Activated CD4-positive, alpha-beta T cell treated with anti-CD3 and anti-CD28 coated beads for 24 hours (primary cell): ENCODE measurements at places on chromosomes 4 and X.

DNA sequence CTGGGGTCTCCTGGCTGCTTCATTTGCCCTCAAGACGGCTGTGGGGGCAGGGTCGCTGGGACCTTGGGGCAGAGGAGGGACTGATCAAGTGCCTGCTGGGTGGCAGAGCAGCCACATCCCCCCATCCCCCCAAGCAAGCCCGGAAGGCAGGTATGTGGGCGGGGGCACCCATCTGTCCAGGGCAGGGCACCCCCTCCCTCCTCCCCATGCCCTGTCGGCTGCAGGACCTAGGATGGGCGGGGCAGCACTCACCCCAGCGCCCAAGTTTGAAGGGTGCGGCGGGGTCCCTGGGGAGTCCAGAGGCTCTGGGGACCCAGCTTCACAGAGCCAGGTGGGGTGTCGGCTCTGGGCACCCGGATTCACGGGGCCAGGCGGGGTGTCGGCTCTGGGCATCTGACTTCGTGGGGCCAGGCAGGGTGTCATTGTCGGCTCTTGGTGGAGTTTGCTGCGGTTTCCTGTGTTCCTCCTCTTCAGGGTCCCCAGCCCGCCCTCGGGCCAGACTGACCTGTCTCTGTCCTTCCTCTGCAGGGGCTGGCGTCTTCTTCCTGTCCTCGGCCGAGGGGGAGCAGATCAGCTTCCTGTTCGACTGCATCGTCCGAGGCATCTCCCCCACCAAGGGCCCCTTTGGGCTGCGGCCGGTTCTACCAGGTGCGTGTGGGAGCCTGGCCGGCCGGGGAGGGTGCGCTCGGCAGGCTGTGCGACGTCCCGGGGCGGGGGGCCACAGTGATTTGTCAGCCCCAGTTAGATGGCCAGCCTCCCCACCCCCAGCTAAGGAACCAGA is 22.1 kb downstream of the DOK7 start:
- no peak for DNase-seq

DNA sequence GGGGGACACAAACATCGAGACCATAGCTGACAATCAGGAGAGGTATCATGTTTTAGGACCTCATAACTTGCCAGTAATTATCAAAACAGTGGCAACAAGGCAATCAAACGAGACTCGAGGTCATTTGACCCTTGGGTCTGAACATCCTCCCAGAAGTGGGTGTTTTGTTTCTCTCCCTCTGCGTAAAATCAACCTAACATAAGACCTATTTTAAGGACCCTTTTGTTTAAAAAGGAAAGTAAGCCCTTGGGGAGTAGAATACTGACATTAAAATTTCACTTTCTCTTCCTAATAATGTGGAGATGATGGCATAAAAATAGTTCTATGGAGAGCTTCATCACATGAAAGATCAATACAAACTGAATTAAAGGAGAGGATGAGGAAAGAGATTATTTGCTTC is 106.2 kb upstream of the PUDP start:
- DNase-seq: no peak

DNA sequence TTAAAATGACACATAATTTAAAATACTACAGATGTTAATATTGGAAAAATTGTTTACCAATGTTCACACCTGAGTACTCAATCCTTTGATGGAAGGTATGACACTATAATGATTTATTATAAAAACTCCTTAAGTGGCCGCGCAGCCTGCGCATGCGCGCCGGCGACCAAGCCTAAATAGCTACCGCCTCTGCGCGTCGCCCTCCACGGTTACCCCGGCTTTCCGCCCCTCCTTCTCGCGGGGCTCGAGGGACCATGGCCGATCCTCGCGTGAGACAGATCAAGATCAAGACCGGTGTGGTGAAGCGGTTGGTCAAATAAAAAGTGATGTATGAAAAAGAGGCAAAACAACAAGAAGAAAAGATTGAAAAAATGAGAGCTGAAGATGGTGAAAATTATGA is 170.2 kb downstream of the DMD start:
- DNase-seq: no peak

DNA sequence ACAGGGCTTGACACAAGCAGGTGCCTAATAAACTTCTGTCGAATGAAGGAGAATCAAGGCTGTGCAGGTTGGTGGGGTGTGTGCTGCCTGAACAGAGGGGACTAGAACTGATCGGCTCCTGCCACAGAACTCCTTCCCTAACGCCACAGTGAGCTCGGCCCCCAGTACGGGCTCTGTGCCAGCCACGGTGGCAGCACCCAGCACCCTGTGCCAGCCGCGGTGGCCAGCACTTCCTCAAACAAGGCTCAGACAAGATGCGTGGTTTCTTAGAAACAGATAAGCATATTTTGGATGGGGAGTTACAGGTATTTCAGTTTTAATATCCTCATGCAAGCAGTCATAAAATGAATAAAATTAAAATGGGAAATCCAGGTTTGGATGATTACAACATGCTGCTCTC is 26.0 kb upstream of the C4orf50 start:
- DNase-seq: no peak

GRCh38 chr4:168655182-168655581 is 158.3 kb downstream of the PALLD start:
- DNase-seq: no peak

DNA sequence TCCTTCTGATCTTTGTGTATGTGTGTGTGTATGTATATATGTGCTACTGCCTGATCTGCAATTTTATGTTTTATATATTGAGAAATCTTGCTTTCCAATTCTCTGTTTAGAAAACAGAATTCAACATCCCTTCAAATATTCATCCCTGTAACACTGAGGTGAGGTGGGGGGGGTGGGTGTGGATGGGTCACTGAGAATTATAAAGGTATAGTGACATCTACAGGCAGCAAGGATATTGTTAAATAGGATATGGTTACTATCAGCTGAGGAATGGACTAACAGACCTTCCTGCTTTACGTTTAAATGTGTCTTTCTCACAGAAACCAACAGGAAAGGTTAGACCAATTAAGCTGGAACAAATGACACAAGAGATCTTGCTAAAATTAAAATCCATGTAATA is 19.0 kb upstream of the MAGEB2 start:
- DNase-seq: no peak

DNA sequence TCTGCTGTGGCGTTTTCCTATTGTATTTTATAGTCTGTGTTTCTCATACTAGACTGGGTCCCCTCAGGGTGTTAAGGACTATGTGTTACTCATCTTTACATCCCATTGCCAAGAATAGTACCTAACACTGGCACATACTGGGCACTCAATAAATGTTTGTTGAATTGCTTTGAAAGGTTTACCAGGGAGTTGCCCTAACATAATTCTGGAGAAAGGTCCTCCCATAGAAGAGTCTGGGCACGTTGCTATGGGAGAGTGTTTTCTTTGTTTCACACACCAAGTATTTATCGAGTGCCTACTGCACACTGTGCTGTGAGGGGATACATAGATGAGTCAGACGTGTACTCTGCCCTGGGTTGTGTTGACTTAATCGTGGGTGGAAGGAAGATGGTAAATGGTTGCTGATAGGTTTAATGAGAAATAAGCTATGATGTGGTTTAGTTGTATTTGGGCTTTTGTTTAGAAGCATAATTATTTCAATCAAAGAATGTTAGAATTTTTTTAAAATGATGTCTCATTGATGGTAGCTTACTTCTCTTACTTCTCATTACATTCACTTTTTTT is 42.9 kb downstream of the AFF1 start:
- DNase-seq: no peak

GRCh38 chr4:7007944-7008343 is 35.2 kb upstream of the TADA2B start:
- no peak for DNase-seq

- DNase-seq: no peak
Measured at GRCh38 chr4:151906438-151906837, 145.6 kb upstream of the GATB start.

DNA sequence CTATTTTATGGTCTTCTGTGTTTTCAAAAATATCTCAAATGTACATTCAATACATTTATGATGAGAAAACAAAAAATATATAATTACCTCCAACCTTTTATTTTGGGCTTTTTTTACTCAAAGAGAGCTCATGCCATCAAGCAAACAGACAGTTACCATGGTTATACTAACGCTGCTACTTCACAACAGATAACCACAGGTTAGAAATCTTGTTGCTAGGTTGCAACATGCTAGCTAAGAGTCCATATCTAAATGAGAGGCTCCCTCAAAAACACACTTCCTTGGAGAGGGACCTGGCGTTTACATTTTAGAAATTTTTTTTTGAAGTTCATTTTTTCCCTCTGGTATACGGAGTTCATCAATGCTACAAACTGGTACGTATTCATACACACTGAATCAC is 44.3 kb downstream of the TBC1D9 start:
- DNase-seq: no peak

GRCh38 chrX:3066555-3066954 is 25.3 kb downstream of the ARSF start:
- no peak for DNase-seq

GRCh38 chrX:104564335-104564734 is 1.7 kb upstream of the IL1RAPL2 start:
- no peak for DNase-seq
